ENCODE measurements at places on chromosomes 4 and X.

- DNase-seq: no peak
Measured at GRCh38 chr4:186669735-186670134, 53.9 kb downstream of the FAT1 start.

- no peak for DNase-seq
Measured at GRCh38 chr4:182856862-182857261, 60.3 kb downstream of the DCTD start.

DNA sequence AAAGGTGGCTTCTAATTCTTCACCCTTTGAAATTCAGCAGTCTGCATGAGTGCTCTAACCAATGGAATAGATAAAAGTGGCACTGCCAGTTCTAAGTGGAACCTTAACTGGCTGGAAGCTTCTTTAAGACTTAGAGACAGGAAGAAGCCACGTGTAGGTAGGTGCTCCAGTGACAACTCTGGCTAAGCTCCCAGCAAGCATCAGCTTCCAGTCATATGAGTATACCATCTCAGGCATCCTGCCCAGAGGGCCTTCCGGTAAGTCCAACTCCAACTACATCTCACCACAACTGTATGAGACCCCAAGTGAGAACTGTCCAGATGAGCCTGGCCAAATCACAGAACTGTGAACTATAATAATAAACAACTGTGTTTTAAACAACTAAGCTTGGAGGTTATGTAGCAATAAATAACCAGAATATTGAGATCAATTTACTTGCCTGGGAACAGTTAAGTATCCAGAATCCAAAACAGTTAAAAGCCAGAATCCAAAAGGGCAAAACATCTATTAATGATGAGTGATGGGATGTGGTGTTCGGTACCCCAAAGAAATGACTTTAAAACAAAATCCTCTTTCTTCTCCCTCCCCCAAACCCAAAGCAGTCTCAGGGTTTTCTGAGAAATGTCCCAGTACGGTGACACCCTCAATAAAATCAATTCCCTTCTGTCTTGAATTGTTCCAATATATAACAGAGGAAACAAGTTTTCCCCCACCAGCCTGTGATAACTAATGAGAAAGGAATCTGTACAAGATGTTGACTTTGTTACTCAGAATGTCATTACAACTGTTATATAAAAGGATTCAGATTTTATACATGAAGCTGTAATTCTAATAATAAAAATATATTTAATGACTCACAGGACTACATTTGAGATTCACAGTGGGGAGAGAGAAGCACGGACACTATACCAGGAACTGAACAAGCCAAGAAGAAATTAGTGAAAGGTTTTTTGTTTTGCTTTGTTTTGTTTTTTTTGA, 4.2 kb downstream of the TSPAN5 start:
- no peak for DNase-seq

DNA sequence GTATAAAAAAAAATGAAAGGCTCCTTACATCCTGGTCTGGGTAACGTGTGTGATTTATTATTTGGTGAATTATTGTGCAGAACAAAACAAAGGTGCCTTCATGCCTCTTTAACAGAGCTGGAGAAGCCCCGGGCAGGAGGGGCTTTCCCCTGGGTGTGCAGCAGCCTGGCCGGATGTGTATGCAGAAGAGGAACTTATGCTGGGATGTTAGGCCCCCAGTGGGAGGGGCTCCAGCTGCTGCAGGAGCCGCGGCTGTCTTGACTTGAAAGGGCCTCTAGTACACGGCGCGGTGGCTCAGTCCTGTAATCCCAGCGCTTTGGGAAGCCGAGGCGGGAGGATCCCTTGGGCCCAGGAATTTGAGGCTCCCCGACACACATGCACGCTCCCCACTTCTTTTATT, 16.0 kb downstream of the CCNQ start:
- DNase-seq: no peak

- DNase-seq: no peak
Measured at GRCh38 chrX:112967341-112967740, 126.7 kb upstream of the AMOT start.

GRCh38 chr4:38673130-38673978, 9.4 kb downstream of the KLF3 start:
- no peak for DNase-seq

DNA sequence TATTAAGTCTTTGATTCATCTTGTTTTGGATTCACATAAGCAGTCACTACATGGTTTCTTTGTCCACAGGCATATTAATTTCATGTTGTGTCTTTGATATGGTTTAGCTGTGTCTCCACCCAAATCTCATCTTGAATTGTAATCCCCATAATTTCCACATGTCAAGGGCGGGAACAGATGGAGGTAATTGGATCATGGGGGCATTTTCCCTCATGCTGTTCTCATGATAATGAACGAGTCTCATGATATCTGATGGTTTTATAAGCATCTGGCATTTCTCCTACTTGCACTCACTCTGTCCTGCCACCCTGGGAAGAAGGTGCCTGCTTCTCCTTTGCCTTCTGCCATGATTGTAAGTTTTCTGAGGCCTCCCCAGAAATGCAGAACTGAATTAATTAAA, 1811.2 kb upstream of the PCDH10 start:
- DNase-seq: no peak

- DNase-seq: no peak
Measured at GRCh38 chr4:122099896-122100295, 52.2 kb upstream of the BLTP1 start.

Measured in vagina (tissue), 2 donors.